Stimulated activated CD4-positive, alpha-beta T cell treated with anti-CD3 and anti-CD28 coated beads, Interleukin-1b, Interleukin-23, amount 100 ng/mL, for 24 hours (primary cell): ENCODE measurements at places on chromosomes 11 and 22.

GRCh38 chr22:46455446-46455845 lies 82.0 kb downstream of the CELSR1 start:
- no peak for DNase-seq

DNA sequence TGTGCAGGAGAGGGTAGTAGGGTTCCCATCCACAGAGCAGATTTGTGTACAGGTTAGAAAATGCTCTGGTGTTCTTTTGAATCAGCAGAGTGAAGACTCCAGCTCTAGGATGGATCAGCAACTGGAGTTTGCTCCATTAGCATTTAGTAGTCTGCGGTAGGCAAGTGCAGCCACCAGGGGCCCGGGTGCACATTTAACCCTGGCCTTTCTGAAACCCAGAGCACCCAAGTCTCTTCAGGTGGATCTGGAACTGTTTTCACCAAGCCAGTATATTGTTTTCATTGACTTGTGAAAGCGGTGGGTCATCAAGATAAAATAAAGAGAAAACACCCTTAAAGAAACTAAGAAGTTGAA lies 100.8 kb upstream of the CLPB start:
- no peak for DNase-seq

DNA sequence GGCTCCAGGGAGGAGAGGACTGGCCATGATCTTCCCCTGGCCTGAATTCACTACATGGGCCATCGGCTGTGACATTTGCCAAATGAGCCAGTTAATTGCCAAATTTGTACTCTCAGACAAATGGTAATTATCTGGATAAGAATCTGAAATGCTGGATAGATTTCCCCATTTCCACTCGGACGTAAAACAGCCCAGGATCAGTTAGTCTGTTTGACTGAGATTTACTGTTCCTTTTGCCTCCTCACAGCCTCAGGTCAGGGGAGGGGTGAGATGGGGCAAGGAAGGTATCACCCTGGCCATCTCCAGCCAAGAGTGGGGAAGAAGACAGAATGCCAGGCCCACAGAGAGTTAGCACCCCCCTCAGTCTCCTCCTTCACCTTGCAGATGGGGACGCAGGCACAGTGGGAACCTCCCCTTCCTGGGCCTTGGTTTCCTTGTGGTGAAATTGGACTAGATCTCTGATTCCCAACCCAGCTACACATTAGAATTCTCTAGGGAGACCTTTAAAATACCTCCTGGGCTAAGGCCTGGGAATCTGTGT lies 5.2 kb downstream of the TRIM29 start:
- DNase-seq: no peak

GRCh38 chr11:65645710-65646109 lies 7.8 kb downstream of the SIPA1 start:
- DNase-seq: no peak

GRCh38 chr11:10600570-10601248 lies 32.2 kb upstream of the LYVE1 start:
- DNase-seq: no peak

DNA sequence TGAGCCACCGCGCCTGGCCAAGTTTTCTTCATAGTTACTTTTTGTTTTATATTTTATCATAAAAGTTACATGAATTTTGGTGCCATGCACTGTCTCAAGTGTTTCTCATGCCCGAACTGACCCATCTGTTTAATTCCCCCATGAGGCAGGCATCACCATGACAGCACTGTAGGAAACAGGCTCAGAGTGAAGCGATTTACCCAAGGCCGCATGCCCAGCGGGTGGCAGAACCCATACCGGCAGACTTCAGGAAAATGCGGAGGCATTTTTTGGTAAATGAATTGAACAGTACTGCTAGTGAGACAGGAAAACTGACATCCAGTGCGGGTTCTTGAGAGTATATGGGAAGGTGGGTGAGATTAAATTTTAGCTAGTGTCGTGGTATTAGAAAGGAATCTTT lies 19.0 kb downstream of the CECR2 start:
- DNase-seq: no peak

- DNase-seq: no peak
These were observed 25.9 kb downstream of the PHLDB1 start for GRCh38 chr11:118633319-118633690.

GRCh38 chr11:60858731-60859464 lies 3.1 kb upstream of the PTGDR2 start:
- DNase-seq: no peak

DNA sequence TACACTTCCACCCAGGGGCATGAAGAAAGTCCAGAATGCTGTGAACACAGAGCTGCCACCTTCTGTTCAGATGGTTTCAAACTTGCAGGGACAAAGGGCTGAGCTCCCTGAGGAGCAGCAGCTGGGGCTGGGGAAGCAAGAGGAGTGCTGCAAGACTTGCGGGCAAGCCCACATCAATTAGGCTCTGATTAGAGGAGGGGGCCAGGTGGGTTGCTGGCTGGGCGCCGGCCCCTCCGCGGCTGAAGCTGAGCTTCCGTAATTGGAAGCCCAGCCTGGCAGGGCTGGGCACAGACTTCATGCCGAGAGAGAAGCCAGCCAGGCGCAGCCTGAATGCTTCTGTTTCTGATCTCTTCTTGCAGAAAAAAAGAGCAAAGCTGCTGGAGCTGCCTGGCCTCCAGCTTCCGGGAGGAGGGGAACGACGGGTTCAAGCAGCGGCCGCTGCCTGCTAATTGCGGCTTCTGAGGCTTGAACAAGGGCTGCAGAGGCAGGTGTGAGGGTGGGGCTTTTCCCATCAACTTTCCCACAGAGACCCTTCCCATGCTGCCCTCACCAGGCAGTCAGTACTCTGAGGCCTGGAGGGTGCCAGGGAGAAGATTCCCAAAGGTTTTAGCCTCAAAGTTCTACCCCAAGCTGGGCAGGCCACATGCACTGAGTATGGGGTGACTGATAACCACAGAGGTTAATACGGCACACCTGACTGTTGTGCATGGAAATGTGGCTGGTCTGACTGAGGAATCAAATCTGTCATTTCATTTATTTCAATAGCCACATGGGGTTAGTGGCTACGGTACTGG lies 91.1 kb upstream of the LMO1 start:
- no peak for DNase-seq

- no peak for DNase-seq
These were observed 187.6 kb downstream of the TENM4 start for GRCh38 chr11:79253280-79253679.

- no peak for DNase-seq
These were observed 73.5 kb downstream of the RNF169 start for GRCh38 chr11:74822170-74822569.
